ENCODE measurements at places on chromosomes 4 and X.

DNA sequence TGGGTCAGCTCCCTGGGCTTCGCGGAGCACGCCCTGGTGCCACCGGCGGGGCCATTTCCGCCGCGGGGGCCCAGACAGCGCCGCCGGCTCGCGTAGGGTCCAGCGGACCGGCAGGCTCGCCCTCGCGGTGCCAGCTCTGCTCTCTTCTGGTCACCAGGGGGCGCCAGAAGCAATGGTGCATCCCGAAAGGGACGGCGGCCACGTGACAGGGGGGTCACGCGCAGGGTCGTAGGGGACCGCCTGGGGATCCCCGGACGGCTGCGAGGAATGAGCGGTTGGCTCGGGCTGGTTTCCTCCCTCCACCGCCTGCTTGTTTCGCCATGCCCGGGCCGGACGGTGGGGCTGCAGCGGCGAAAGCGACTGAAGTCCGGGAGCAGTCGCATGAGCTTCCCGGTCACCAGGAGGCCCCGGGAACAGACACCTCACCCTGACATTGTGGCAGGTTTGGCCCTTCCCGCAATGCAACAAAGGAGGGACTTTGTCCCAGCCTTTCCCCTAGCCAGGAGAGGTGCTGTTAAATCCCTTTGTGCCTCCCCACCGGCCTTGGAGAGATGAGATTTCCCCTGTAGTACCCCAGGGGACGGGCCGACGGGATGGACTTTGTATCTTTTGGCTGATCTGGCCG is 15.8 kb downstream of the ZCCHC12 start:
- DNase-seq = peak; percentile 85

DNA sequence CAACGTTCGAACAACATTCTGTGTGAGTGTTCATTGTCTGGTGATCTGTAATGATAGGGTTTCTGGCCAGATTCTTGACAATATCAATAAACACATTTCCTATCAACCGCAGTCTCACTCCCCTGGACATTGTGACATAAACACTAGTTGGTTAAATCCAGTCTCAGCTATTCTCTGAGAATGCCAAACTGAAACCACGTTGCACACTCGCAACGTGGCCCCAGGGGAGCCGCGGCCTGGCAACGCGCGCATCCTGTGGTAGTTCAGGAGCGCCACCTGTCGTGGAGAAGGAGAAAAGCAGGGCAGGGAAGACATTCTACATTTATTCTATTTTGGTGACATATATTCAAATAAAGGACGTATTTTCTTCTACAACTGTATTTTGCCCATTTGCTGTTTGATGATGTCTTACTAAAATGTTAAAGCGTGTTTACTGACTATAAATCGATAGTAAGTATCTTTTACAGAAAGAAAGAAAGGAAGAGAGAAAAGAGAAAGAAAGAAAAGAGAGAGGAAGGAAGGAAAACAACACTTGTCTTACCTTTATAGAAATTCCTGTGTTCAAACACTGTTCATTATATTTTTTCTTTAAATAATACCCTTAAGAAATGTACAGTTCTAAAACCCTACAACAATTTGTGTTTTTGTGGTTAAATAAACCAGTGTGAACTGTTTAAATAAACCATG is 738.3 kb upstream of the FRG1 start:
- DNase-seq = peak; percentile 90

GRCh38 chrX:39551762-39552161 is 546.0 kb downstream of the BCOR start:
- no peak for DNase-seq

GRCh38 chrX:53262189-53262917 is 19.0 kb downstream of the IQSEC2 start:
- DNase-seq = no peak

GRCh38 chr4:102761296-102761701 is 531 bp upstream of the MANBA start:
- no peak for DNase-seq

DNA sequence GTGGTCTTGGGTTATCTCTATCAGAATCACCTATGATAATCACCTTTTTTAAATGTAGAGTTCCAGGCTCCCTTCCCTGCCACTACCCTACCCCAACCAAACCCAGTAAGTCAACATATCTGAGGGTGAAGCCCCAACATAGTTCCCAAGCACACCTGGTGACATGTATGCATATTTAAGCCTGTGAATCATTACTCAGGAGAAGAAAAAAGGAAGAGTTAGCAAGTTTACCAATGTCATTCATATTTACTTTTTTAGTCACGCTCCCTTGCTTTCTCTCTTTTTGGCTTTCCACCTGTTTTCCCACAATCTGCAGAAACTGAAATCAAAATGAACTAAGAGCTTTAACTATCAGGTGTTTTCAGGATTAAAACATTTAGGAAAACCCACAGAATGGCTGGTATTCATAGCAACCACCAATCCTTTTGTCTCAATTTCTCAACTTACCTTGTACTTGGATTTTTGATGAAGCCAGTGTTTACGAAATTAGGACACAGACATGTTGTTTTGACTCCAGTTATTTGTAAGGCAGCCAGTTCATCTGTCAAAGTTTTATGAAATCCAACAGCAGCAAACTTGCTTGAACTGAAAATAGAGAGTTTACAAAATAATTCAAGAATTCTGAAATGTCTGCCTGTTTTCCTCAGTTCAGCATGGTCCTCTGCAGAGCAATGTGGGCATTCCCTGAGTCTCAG is 34.0 kb downstream of the HSD17B11 start:
- DNase-seq = no peak

DNA sequence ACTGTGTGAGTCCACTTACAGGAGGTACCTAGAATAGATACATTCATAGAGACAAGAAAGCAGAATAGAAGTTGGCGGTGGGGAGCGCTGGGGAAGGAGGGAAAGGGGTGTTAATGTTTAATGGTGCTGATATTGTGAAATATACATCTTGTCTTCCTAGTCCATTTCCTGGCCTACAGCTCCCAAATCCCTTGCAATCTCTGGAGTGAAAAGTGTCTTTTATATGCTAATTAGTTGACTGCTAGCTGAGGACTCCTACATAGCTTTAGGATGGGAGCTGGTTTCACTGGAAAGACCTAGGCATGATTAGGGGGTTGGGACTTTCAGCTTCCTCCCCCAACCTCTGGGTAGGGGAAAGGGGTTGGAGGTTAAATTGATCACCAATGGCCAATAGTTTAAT is 36.0 kb downstream of the FUNDC1 start:
- no peak for DNase-seq

DNA sequence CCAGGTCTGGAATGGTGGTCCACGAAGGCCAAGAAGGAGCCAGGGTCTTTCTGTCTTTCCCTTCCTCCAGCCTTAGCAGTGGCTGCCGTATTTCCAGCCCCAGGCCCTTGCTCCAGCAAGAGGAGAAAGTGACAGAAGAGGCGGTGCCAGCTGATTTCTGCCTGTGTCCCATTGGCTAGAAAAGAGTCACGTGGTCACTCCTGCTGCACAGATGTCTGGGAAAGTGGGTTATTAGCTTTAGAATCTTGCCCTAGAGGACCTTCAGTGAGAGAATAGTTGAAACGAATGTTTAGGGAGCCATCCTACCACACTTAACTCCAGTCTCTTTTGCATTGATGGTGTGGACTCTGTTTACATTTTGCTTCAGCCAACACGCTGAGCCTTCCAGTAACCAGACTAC is 99.3 kb upstream of the BCOR start:
- DNase-seq = no peak
